Activated naive CD8-positive, alpha-beta T cell treated with anti-CD3 and anti-CD28 coated beads for 36 hours (primary cell): ENCODE measurements at places on chromosomes 4 and X. TPM values are rescaled to one million over a fixed set of nuclear protein-coding genes. Genes with fewer than 3 reads are reported as not detected.

Gene CCDC110
- 0.18 TPM for total RNA-seq

Gene MAGEC1
- total RNA-seq, result not detected

DNA sequence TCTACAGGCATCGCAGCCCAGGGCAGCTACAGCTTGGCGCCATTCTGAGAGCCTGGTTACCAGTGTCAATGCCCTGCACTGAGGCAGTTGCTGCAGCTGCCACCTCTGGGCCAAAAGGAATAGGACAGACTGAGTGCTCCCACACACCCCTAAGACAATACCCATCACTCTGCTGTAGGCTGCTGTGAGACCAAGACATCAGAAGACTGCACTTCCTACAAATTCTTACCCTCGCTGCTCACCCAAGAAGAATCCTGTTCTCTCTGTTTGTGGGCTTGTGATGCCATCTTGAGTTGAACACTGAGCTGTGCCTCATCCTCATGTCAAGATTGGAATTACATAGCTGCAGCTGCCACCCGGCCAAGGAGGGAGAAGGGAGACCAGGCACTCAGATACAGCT, 1847.0 kb upstream of the PCDH10 start:
- no peaks in the 10 kb centered on the region for H3K36me3 ChIP-seq
- H3K27ac ChIP-seq, result no peak overlapping the region
- no peaks in the 10 kb centered on the region for H3K4me1 ChIP-seq
- no peaks in the 10 kb centered on the region for H3K27me3 ChIP-seq

GRCh38 chr4:55955710-55956109, 7.0 kb downstream of the CEP135 start:
- no peak overlapping the region for H3K4me3 ChIP-seq
- no peaks in the 10 kb centered on the region for H3K27me3 ChIP-seq
- H3K4me1 ChIP-seq, result peaks cover 7% of the 10 kb centered on the region
- H3K36me3 ChIP-seq, result peaks cover 15% of the 10 kb centered on the region
- DNase-seq, result no peak

DNA sequence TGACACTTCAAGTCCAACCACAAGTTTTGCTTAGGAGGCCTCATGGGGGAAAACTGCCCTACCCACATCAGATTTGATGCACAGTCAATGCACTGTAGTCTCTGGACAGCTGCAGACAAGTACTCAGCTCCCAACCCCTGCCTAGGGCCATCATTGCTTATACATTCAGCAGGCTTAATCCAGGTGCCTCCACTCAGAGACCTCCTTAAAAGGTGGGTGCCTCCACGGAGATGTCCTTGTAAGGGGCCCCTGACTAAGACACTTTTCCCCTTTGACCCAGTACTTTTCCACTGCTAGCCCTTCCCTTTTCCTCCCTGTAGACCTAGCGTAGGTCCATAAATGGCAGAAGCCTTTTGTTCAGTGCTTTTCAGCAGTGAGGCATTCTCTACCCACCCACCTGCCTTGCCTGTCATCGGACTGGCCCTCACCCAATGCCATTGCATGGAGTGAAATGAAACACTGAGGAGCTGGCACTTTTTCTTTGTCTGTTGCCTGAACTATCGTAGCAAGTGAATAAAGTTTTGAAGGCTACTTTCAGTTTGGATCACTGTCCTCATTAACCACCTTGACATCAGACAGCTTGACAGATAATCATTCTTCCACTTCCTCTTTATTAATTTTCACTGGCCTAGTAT, 23.8 kb upstream of the PLK4 start:
- H3K4me3 ChIP-seq, result no peak overlapping the region
- DNase-seq, result no peak
- H3K36me3 ChIP-seq, result peaks cover 60% of the 10 kb centered on the region
- H3K4me1 ChIP-seq, result peaks cover 3% of the 10 kb centered on the region

DNA sequence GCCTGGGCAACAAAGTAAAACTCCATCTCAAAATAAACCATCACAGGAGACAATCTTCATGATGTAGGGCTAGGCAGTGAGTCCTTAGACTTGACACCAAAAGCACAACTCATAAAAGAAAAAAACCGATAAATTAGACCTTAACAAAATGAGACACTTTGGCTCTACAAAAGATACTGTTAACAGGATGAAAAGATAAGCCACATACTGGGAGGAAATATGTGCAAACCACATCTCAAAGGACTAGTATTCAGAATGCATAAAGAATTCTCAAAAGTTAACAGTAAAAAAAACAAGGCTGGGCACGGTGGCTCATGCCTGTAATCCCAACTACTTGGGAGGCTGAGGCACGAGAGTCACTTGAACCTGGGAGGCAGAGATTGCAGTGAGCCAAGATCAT, 13.2 kb downstream of the EFHC2 start:
- no peak for DNase-seq
- H3K4me1 ChIP-seq, result peaks cover 15% of the 10 kb centered on the region
- H3K27ac ChIP-seq, result no peak overlapping the region
